NCI-H2171 treated with DMSO at 0.1 percent for 48 hours (cell line): ENCODE measurements at places on chromosomes 4 and X.

DNA sequence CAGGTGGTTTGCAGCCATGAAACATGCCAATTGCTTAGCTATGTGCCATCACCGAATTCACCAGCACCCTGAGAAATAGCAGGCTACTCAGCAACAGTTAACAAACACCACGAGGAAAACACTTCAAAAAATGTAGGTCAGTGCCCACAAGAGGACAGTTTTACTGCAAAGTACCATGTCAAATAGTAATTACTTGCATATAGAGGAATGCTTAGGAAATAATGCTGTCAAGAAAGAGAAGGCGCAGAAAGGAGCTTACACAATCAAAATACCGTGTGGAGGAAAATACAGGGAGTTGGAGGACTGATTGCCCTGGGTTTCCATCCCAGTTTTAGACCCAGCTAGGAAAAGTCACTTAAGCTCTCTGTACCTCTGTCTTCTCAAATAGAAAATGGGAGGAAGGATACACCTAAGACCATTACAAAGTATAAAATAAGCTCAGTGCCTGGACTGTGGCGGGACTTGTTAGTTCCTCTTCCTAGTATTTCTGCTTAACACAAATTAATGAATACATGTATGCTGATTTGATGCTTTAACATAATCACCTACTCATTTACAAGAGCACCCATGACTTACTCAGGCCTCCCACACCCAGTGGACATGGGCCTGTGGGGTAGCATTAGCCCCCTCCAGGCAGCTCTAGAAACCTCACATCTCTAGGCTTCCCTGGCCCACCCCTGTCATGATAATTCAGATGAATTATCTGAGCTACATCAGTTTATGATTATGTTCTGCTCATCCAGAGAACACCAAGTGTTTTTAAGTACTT is 44.5 kb upstream of the IL21 start:
- no peak for DNase-seq

GRCh38 chrX:110531873-110532580 is 173.4 kb downstream of the RTL9 start:
- DNase-seq = no peak

- DNase-seq = no peak
Observed at GRCh38 chr4:172736046-172736445, 432.6 kb upstream of the GALNT7 start.

DNA sequence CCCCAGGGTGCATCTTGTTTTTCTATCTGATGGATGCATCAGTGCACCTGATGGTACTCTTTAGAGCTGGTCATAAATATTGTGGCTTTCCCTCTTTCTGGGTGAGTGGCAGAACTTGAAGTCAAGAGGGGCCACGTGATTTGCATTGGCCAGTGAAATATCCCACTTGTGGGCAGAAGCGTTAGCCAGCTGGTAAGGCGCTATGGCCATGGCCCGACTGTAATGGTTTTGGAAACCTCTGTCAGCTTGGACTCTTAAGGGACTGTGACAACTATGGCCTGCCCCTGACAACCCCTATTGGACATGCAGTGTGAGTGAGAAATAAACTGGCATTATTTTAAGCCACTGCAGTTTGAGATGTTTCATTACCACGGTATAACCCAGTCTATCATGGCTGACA is 72.8 kb downstream of the SEL1L3 start:
- DNase-seq = no peak

- no peak for DNase-seq
Observed at GRCh38 chrX:148661035-148661434, 160.6 kb downstream of the AFF2 start.
